ENCODE measurements at places on chromosomes 16 and 17.

DNA sequence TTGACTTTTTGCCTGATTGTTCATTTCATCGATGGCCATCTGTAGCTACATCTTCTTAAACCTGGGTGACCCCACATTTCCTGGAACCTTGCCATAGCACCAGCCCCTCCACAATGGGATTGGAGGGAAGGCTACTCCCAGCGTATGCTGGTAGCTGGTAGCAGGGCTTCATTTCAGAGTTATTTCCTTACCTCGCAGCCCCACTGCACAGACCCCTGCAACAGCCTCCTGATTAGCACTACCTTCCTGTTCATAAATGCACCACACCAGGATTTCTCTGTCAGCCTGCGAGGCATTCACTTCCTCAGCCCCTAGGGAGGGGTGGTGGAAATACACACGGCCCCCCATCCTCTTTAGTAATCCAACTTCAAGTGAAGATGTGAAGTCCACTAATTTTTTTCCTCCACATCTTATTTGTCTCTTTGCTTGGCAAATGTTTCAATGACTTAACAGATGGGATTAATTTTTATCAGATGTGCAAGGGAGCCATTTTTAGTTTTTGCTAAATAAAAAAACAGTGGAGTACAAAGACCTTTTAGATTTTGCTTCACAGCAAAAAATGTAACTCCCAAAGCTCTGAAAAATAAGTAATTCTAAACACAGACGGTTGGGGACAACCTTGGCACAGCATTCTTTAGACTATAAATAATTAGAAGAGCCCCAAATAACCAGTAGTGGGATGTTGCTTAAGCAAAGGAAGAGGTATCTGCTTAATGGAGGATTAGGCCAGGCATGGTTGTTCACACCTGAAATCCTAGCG is 76.6 kb downstream of the CLEC16A start:
- no peak for DNase-seq

DNA sequence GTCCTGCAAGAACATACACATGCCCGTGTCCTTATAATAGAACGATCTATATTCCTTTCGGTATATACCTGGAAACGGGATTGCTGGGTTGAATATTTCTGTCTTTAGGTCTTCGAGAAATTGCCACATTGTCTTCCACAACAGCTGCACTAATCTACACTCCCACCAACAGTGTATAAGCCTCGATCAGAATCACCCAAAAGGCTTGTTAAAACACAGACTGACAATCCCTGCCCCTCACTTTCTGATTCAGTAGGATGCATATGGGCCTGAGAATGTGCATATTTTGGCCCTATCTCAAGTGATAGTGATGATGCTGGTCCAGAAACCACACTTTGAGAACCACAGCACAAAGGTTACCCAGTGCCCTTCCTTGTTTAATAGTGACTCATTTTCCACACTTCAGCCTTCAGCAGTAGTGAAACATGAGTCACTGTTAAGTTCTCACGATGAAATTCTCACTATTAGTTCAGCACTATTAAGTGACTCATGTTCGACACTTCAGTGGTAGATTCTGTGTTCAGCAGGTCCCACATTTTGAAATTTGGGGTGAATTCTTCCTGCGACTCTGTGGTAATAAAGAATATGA is 215.6 kb downstream of the GRIN2A start:
- DNase-seq = no peak

DNA sequence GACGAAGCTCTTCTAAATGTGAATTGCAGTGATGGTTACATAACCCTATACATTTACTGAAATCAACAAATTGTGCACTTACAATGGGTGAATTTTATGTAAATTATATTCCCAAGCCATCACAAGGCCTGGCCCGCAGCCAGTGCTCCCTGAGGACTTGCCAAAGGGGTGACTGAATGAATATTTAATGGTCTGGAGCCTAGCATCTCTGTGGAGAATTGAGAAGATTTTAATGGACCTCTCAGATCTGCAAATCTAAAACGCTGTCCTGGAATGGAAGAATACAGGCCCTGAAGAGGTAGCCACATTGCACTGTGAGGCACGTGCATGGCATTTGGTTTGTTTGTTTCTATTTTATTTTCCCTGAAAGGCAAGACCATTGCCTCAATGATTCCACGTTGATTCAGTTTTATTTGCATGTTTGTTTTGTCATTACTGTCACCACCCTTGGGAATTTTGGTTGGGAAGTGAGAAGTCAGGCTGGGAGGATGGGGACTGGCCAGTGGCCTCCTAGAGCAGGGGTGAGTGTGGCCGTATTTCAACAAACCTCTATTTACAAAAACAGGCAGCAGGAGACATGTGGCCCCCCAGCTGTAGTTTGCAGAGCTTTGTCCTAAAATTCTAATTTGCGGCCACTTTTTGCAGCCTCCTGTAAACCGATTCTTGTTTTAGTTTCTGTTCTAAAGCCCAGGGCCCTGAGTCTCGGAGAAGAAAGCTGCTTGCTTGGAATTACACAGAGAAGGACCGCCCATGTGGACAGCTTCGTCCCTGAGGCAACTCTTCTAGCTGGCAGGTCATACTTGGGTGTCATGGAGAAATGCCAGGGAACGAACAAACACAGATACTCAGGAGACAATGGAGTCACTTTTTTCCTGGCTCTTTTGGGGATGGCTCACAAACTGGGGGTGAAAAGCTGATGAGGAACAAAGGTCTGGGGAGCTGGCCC is 40.5 kb upstream of the GCSH start:
- peak; percentile 67 for DNase-seq

DNA sequence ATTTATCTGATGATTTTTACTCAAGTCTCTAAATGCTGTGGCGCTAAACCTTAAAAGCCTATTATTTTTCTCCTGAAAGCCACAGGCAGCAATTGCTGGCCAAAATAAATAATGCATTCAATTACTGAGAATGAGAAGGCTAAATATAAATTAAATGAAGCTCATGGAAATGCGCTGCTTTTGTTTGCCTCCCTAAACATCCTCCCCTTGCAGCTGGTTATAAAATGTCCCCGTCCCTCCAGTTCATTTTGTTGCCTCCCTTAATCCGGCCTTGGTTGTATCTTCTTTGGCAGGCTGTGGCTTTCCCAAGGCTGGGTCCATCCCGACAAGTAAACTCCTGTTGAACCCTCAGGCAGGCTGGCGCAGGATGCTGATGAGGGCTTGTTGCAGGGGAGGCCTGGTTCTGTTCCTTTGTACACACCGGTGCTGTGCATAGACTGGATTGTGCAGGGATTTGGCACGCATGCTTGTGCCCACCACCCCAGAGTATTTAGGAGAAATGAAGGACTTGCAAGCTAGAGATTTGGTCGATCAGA is 62.7 kb downstream of the KNOP1 start:
- no peak for DNase-seq

DNA sequence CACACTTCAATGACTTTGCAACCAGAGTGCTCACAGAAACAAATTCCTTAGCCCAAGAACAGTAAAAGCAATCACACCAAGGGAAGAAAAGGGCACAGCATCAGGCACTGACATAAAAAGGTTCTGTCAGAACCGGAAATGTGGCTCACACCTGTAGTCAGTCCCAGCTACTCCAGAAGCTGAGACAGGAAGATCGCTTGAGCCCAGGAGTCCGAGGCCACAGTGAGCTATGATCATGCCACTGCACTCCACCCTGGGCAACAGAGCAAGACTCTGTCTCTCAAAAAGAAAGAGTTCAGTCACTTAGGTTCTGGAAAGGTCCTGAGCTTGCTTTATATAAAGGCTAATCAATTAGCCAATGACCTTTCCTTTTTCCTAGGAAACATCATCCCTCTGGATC is 22.7 kb downstream of the YWHAE start:
- no peak for DNase-seq

DNA sequence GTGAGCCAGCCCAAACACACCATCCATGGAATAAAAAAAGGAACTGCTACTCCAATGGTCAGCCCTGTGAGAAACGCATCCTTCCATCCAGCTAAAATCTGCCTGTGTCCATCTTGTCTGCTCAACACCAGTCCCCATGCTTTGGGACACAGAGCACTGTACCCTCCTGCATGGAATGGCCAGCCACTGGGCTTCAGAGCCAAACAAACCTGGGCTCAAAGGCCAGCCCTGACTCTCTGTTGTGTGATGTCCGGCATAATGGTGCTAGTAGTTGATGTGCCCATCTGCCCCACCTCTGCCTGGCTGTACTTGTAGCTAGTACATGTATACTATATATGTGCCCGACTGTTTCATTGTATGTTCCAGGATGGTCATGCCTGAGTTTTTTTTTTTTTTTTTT is 77.6 kb upstream of the AMZ2 start:
- no peak for DNase-seq
